Left lobe of liver (tissue), 2 donors: ENCODE measurements at places on chromosomes 4 and X.

GRCh38 chrX:132532097-132532496 lies 43.3 kb upstream of the MBNL3 start:
- no peak for DNase-seq

DNA sequence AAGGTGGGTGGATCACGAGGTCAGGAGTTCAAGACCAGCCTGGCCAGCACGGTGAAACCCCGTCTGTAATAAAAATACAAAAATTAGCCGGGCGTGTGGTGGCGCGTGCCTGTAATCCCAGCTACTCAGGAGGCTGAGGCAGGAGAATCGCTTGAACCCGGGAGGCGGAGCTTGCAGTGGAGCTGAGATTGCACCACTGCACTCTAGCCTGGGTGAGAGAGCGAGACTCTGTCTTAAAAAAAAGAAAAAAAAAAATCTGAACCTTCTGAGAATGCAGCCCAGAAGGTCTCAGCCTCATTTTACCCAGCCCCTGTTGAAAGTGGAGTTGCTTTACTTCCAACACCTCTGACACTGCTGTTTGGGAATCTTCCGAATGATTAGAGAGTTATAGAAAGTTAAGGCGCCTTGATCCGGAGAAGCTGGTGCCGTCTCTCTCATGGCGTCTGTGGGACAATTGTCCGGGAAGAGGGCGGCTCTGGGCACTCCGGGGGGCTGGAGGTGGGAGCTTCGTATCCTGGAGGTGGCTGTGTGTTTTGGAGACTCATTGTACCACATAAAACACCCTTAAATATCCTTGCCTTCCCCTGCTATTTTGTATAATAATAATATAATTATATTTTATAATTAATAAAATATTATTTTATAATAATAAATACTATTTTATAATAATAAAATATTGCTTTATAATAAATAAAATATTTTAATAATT lies 92.7 kb upstream of the PPP2R3B start:
- no peak for DNase-seq

DNA sequence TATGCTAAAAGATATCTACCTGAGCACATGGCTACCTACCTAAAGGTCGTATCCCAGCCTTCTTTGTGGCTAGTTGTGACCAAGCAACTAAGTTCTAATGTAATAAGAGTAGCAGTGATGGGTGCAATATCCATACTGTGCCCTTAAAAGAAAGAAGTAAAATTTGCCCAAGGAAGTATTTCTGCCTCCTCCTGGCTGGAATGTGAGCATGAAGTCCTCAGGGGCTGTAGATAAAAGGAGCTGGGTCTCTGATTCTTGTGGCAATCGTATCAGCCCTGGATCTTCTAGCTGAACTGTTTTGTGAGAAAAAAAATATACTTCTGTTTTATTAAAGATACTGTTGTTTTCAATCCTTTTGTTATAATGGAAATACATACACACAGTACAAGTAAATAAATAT lies 217.4 kb downstream of the GPAT3 start:
- no peak for DNase-seq

DNA sequence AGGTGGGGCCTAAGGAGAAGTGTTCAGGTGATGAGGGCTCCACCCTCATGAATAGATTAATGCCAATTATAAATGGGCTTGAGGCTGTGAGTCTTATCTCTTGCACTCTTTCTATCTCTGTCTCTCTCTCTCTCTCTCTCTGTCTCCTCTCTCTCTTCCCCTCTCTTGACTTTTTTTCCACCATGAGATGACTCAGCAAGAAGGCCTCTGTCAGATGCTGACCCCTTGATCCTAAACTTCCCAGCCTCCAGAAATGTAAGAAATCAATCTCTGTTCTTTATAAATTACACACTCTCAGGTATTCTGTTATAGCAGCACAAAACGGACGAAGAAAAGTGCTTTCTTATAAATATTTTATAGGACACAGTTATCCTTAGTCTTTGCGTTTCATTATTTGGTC lies 184.9 kb upstream of the PCDH7 start:
- DNase-seq = no peak

GRCh38 chr4:100289946-100290345 lies 99.7 kb upstream of the DDIT4L start:
- DNase-seq = no peak

GRCh38 chrX:67726018-67726417 lies 182.2 kb downstream of the AR start:
- no peak for DNase-seq

DNA sequence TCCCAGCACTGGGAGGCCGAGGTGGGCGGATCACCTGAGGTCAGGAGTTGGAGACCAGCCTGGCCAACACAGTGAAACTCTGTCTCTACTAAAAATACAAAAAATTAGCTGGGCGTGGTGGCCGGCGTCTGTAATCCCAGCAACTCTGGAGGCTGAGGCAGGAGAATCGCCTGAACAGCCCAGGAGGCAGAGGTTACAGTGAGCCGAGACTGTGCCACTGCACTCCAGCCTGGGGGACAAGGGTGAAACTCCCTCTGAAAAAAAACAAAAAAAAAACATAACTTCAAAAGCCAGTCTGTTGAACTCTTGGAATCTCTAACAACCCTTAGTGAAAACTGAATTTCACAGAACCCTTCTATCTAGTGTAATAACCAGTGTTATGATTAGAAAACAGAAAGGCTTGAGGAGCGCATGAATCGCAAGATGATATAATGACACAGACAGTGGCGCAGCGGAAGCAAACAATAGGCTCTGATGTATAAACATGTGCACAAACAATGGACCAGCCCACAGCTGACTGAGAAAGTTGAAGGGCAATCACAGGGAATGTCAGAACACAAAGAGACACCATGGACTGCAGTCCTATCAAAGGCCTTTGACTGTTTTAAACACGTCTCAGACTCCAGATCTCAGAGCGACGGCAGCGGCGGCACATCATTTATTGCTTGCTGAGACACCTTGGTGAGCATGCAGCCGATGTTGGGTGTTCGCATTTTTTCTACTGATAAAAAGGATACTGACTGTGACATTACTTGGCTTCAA lies 81.6 kb downstream of the NSUN7 start:
- no peak for DNase-seq

GRCh38 chrX:145506214-145506613 lies 258.9 kb downstream of the SPANXN1 start:
- no peak for DNase-seq

- DNase-seq = no peak
Observed at GRCh38 chr4:80619070-80619674, 283.6 kb downstream of the CFAP299 start.

GRCh38 chrX:97846228-97846627 lies 962.5 kb downstream of the RPA4 start:
- no peak for DNase-seq

DNA sequence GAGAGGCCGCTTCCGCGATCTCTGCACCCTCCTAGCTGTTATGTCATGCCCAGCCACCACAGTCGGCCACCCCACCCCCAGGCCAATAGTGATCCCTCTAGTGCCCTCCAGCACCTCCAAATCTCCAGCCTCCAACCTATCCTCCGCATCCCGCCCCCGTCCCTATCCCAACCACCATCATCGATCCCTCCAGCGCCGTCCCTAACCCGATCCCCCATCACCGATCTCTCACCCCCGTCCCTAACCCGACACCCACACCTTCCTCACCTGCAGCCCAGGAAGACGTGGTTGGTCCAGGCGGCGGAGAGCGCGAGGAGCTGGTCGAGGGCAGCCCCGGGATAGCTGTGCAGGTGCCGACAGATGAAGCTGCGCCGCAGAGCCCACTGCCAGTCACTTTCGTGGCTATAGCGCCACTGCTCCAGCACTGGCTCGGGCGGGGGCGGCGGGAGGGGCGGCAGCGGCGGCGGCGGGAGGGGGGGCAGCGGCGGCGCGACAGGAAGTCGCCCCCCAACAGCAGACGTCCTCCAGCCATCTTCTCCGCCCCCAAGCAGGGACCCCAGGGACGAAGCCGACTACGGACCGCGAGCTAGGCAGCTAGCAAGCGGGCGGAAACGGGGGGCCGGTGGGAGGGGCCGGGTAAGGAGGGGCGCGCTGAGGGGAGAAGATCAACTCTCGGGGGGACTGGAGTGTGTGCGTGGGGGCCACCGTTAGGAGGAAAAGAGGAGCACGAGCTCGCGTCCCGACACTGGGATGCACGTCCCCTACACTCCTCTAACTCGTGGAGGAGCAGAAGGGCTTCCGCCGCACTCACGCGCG lies 552 bp downstream of the NKRF start:
- DNase-seq = peak; percentile 50

GRCh38 chrX:34658326-34658725 lies 1.2 kb upstream of the TMEM47 start:
- DNase-seq = no peak

DNA sequence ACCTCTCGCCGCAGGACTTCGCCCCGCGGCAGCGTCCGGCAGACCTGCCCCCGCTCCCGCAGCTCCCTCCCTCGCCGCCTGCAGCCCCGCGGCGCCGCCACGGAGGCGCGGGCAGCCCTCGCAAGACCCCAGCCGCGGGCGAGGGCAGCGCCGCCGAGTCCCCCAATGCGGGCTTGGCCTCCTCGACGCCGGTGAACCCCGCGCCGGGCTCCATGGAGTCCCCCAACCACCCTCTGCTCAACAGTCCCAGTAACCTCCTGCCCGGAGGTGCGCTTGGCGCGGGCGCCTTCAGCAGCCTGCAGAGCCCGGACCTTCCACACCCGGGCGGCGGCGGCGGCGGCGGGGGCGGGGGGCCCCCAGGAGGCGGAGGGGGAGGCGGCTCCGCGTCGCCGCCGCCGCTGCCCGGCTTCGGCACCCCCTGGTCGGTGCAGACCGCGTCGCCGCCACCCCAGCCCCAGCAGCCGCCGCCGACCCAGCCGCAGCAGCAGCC lies 1.2 kb downstream of the CPEB2 start:
- peak; percentile 61 for DNase-seq

GRCh38 chr4:153204247-153204671 lies at the start of gene TRIM2:
Gene TRIM2 (plus strand): TSS chr4:153204443. CDS start chr4:153204531, 88 bp downstream.
- no peak for DNase-seq
